Stimulated activated CD4-positive, alpha-beta T cell treated with anti-CD3 and anti-CD28 coated beads, Interleukin-1b, Interleukin-23, amount 100 ng/mL, for 1 hour (primary cell): ENCODE measurements at places on chromosomes 1 and 21.

DNA sequence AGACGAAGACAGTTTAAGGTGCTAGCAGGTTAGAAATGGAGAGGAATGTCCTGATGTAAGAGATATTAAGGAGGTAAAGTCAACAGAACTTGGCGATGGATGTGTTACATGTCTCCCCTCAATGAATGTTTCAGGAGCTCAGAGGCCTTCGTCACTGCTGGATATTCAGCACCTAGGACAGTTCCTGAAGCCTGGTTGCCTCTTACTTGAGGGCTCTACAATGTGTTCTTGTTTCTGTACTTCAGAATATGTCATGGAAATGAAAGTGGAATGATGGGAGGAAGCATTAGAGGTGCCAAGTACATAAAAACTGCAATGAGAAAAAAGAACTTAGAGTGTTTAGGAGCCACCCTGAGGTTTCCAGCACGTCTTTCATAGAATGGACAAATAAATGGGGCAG, 17.7 kb downstream of the TNR start:
- no peak for DNase-seq

GRCh38 chr1:245583575-245584330, 429.0 kb downstream of the KIF26B start:
- DNase-seq, result no peak

DNA sequence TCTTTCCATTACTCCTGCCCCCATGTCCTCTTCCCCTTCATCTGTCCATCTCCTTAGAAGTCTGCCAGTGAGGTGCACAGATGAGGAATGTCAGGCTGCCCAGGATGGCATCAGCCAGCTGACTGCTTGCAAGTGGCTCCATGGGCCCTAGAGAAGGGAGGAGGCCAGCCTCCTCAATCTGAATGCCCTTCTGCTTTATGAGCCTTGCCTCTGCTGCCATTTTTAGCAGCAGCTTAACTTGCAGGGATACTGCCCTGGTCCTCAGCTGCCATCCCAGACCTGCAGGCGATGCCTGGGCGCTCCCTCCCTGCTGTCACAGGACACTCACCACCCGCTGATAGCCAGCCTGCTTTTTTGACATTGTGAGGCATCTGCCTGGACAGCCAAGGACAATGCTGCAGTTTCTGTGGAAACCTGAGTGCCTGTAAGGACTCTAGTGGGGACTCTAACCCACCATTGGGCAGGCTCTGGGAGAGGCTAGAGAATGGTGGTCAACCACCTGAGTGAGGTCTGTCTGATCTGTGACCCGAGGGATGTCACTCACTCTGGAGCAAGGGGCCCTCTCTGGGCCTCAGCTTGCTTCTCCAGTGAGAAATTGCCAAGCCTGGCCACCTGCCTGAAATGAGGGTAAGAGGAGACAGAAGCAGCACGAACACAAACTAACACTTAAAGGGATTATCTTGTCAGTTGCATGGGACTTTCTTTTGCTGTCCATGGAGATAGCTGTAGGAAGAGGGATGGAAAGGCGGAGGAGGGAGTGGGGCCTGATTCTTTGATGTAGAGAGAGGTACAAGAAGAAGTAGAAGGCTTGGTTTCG, 185.0 kb downstream of the MIS18A start:
- no peak for DNase-seq

DNA sequence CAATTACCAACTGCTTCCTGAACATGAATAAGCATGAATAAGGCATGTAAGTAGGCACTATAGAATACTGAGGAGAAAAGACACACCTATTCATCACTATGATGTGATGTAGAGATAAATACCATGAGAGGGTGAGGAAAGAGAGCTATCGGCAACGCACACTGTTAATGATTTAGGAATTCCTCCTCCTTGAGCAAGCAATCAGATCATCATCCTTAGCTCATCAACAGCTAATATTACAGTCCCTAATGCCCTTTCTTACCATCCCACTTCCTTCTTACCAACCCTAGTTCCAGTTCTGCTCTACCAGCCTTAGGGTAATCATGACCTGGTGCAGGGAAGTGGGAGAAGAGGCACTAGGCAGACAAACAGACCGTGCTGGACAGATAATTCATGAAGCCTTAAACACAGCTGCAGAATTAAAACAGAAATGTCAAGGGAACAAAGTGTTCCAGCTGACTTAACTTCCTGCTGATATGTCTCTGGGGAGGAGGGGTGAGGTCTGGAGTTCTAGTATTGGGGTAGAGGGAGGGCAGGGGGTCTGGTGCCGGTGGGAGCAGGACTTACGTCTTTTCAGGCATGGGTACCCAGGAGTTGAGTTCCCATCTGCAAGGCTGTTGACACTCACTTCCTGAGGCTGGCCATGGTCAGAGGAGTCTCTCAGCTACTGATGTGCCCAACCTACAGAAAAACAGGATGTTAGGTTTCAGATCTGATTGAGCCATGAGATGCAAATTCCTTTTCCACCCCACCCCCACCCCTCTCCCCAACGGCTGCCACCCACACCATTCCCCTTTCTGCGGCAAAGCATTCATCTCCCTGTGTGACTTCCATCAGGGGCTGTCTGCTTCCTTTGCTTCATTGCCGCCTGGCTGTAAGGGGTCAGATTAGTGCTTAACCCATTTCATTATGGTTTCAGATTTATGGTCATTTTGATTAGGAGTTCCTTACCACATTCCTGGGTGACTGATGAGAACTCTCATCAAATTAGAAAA, 12.6 kb upstream of the RCSD1 start:
- no peak for DNase-seq

DNA sequence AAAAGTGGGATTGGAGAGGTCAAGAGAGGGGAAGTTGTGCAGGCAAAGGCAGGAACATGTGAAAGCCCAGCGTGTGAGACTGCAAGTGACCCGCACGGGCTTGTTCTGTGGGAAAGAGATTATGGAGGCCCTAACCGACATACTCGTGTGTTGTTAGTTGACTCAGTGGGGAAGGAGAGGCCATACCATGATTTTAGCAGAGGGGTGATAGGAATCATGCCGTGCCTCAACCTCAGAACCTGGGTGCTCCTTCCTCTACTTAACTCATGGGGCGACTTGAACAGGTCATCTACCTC, 19.3 kb downstream of the PGLYRP3 start:
- no peak for DNase-seq

DNA sequence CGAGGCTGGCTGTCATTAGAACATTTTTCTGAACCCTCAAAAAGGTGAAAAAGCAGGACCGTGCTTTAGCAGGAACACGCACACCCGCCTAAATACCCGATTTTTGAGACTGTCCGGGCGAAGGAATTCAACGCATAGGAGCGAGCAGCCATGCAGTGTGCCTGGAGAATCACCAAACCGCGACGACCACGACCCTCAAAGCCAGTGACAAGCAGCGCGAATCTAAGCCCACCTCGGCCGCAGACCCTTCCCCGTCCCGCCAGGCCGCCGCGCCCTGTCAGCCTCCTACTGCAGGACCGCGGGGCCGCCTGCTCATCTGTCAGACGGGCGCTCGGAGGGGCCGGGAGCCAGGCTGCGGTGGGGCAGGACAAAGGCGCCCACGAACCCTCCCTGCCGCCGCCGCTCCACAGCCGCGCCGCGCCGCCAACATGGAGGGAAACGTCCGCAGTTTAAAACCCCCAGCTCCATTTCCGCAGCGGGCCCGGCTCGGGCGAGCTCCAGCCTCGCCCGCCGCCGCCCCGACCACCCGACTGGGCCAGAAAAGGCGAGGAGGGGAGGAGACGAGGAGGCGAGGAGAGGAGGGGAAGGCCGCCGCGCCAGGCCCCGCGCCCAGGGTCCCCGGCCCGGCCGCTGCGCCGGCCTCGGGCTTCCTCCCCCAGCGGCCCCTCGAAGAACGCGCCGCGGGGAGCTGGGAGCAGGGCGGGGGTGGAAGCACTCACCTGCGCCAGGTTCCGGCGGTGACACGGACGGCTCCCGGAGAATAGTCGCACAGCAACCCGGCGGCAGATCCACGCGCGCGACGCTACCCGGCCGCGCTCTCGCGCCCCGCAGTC, at the start of gene LBR:
TSS of gene LBR (minus strand) at position 804 of the 833 bp plus-strand sequence. CDS start 3,963 bp downstream, outside the sequence.
- DNase-seq, result no peak

DNA sequence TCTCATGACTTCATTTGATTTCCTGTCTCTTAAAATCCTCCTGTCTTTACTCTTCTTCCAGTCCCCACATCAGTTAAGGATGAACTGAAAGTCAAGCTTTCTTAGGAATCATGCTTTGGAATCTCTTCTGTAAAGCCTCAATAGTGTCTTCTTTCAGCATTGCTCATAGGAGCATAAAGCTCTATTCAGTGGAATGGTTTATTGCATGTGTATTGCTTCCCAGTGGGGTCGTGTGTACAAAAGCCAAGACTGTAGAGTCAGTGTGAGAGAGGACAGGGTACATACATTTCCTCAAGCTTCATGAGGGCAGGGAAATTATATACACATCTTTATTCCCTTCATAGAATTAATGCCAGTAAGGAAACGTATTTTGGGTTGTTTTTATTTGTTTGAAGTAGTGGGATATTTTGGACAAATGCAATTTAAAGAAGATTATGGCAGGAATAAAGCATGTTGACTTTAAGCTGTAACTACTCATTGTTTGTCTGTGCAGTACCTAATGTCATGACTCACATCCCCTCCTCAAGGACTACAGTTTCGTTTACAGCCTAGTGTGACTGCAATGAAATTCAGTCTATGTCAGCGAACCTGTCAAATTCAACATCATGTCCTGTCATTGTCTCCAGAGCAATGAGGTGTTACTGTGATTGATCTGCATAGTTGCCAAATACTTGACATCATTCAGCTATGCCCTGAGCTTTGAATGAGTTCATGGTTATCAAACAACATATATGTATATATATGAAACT, 2164.2 kb downstream of the NCAM2 start:
- no peak for DNase-seq

DNA sequence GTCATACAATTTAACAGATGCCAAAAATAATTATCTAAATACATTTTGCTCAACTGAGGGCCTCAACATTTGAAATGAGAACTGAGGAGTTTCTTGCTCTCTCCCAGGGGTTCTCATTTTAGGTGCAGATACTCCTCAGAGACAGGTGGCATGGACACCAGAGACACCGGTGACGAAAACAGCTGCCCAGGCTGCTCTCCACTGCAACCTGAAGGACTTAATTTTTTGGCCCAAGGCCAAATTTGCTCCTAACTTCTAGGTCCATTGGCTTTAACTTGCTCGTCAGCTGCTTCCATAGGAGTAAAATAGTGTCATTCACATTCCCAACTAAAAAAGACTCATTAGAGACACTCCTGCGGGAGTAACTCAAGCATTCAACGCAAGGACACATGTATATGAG, 87.0 kb downstream of the NRIP1 start:
- no peak for DNase-seq

GRCh38 chr1:201670517-201670916, 131.6 kb downstream of the NAV1 start:
- no peak for DNase-seq

DNA sequence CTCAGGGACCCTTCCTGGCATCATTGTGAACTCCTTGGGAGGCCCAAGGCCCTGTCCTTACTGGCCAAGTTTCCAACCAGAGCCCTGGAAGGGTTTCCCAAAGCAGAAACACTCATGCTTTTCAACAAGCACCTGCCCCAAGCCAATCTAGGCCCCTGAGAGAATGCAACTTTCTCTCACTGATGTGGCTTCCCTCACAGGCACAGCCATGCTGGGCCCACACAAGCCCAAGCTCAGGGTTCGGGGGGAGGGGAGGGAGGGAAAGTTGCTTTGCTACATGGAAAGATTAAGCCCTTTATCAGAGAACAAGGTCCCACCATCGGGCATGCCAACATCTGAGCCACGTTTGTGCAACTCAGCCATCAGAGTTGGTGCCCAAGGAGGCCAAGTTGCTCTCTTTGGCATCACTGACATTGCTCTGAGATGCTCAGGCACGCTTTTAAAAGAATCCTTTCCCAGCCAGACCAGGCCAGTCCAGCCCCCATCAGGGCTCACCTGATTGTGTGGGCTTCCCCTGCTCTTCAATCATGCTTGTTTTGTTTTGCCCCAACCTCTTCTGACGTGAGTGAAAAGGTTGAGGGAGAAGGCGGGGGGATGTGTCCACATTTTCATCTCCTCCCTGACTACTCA, 43.5 kb downstream of the RIMS3 start:
- DNase-seq, result no peak

- DNase-seq, result no peak
Observed at GRCh38 chr1:17791480-17791879, 36.3 kb downstream of the ACTL8 start.

- DNase-seq, result no peak
Observed at GRCh38 chr1:52238887-52239707, 97.2 kb downstream of the ZFYVE9 start.

DNA sequence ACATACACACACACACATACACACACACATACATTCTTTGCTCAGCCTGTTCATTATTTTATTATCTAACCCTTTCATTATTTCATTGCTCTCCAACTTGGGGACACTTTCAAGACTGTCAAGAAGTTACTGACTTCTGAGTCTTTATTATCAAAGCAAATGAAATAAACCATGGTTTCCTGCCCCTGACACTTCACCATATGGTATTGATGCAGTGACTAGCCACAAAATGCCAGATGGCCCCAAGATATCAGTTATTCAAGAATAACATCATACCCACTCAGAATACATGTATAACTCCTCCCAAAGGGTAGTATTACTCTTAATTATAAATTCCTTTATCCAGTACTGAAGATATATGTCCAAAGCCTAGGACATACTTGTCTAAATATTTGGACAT, 197.3 kb downstream of the MRPL39 start:
- no peak for DNase-seq

DNA sequence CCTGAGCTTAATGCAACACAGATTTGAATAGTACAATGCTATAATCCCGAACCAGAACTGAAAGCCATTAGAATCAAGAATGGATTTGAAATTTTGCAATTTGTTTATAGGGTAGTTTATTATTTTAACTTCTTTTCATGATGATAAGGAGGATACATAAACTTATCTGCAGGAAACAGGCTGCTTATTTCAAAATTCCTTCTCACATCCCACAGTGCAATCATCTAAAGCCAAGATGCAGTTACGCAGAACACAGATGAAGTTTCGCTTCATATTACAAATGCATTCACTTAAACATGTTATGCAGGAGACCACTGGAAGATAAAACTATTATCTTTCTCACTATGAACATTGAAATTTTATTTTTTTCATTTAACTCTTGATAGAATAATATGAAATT, 1019.6 kb downstream of the PLA2G4A start:
- no peak for DNase-seq

DNA sequence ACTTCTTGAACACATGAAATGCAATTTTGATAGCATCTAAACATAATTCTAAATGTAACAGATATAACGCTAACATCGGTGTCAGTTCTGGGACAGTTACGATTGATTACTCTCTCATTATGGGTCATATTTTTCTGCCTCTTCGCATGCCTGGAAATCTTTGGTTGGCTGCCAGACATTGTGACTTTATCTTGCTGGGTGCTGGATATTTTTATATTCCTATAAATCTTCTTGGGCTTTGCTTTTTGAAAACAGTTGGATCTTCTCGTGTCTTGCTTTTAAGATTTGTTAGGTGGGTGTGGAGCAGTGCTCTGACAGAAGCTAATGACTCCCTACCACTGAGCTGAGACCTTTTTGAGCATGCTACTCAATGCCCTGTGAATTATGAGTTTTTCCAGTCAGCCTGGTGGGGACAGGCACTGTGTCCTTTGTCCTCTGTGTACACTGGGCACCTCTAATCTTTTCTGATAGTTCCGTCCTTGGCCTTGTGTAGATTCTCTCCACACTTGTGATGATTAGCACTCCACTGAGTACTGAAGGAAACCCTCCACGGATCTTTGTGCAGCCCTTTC, 28.0 kb upstream of the EDARADD start:
- no peak for DNase-seq
